ENCODE measurements at places on chromosomes 4 and X.

GRCh38 chr4:6046526-6047129, 28.4 kb upstream of the C4orf50 start:
- no peak for DNase-seq

DNA sequence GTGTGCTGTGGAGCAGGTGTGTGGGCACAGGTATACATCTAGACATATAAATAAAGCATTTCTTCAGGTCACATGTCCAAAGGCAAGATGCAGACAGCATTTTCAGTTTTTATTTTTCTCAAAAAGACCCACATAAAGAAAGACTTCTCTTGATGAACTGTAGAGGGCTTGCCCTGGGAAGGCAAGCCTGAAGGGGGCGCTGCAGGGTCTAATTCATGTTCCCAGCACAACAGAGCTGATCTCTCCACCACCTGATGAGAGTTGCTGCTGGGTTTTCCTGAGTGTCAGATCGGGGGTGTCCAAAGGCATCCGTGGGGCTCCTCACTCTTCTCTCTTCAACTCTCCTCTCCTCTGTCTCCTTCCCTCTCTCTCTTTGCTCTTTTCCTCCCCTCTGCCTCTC, 26.6 kb downstream of the ADRA2C start:
- DNase-seq = no peak

GRCh38 chrX:136528645-136529315, 3.2 kb upstream of the VGLL1 start:
- no peak for DNase-seq

DNA sequence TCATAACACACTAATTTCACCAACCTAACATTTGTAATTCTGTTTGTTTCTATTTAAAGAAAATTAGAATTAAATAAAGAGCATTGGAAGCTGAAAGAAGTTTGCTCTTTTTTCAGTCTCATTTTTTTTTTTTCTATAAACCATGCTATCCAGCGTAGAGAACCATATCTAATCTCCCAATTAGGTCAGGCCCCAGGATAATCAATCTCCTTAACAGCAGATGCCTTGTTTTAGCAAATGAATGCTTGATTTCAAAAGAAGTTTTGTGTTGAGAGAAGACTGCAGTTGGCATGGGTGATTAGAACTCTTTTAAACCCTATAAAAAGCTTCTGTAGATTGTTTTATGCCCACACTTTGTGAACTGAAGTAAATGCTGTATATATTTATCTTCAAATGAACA, 15.6 kb upstream of the MAD2L1 start:
- DNase-seq = no peak

DNA sequence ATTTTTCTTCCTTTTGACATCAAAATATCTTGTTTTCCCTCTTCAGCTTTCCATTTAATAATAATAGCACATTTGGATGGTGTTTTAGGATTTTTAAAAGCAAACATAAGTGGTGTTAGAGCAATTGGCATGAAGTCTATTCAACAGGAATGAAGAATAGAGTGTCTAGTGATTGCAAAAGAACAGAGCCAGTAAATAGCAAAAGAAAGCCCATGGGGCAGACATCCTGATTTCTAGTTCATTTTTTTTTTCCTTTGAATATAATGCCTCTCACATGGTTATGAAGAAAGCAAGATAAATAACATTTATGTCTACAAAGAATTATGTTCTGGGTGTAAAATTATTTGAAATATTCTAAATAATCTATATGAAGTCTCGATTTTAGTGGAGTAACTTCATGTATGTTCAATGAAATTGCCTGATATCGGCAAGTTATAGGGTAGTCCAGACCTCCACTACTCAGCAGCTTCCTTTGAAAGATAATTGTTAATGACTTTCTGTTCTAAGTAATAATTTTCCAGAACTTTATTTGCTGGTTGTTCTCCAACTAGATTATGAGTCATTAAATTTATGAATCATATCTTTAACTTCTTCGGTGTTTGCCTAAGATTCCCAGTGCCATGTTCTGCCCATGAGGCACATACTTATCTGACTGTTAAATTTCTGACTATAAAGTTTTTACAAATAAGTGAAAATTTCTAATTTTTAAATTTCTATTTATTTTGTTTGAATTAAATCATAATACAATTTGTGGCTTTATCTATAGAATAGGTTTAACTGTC, 587.9 kb downstream of the TLL1 start:
- no peak for DNase-seq

DNA sequence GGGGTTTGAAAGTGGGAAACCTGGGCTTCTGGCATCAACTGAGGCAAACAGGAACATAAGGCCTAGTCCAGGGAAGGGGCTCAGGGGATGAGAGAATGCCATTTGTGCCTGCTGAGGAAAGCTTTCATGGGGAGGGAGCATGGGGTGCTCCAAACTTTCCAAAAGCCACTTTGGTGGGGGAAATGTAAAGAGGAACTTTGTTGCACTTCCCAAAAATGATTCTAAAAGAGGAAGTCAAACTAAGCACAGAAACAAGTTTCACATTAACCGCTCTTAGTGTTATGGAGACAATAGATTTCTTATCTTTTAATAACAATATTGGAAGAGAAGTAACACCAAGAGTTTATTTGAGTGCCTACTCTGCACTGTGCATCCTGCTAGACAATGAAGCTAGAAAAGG, 32.3 kb downstream of the GAB3 start:
- DNase-seq = no peak

GRCh38 chr4:139686130-139686529, 20.5 kb downstream of the MGST2 start:
- no peak for DNase-seq

DNA sequence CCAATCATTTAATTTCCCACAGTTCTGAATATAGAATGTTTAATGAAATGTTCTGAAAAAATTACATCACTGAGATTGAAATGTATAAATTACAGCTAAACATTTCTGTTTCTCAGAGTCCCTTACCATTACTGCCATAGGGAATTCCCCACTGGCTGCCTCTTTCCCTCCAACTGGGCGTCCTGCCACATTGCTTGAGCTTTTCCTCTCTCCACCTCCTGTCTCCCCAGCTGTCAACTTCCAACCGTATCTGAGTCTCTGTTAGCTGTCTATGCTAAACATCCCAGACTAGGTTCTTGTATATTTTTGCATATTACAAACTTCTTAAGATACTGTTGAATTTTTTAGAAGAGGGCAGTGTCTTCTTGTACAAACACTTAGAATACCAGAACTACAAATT, 407.3 kb upstream of the SLIT2 start:
- DNase-seq = no peak

- peak; percentile 69 for DNase-seq
These were observed 41.5 kb upstream of the CYP4V2 start for GRCh38 chr4:186149872-186150271.

DNA sequence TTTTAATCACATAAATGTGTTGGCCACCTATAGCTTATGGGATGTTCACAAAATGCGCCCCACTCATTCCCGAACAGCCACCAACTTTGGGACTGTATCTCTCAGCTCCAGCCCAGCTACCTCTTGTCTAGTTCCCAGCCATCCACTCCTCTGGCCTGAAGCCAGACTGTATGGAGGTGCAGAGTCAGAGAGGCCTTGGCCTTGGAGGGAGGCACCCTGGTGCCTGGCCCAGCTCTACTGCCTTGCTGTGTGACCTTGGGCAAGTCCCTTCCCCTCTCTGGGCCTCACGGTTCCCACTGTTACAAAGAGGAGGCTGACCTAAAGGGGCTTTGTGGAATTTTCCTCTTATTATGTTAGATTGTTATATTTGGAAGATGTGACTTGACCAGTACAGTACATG, 13.9 kb downstream of the MAMLD1 start:
- DNase-seq = no peak

DNA sequence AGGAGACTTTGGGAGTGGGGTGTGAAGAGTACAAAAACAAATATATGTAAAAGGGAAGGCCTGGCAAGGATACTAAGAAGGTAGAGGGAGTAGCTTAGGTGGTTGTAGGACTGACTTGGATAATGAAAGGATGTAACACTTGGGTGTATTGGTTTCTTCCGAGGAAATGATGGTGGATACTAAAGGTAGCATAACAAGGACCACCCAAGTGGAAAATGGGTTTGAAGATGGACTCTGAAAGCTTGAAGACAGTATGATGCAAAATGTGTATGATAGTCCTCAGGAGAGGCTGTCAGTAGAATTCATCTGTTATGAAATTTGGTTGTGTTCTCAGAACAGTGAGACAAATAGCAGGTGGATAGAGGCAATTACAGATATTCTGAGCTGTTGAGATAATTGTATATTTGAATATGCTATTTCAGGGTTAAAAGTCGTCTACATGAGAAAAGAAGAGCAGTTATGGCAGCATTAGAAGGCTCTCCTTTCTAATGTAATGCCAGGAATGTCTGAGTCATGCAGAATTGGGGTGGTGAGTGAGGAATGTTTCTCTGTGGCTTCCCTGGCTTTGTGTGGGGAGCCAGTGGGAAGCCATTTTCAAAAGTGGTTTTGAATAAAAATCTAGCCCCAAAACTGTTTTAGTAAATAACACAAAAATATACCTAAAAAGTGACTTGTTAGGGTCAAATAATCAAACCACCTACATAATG, 75.6 kb downstream of the FHIP1A start:
- no peak for DNase-seq

DNA sequence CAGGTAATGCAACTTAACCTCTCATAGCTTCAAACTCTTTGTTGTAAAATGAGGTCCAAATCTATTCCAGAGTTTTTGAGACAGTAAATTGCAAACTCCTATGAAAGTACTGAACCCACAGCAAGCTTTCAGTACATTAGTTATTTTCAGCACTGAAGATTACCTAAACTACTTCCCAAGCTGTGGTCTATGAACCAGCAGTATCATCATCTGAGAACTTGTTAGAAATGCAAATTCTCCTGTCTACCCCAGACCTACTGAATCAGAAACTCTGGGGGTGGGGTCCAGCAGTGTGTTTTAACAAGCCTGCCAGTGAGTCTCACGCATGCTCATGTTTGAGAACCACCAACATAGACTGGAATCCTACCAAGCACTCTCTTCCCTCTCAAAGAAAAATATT, 5.7 kb upstream of the CASP6 start:
- DNase-seq = no peak
